ENCODE measurements at places on chromosomes 12 and 14.

- no peak for DNase-seq
Observed at GRCh38 chr12:122265476-122265875, 818 bp downstream of the VPS33A start.

DNA sequence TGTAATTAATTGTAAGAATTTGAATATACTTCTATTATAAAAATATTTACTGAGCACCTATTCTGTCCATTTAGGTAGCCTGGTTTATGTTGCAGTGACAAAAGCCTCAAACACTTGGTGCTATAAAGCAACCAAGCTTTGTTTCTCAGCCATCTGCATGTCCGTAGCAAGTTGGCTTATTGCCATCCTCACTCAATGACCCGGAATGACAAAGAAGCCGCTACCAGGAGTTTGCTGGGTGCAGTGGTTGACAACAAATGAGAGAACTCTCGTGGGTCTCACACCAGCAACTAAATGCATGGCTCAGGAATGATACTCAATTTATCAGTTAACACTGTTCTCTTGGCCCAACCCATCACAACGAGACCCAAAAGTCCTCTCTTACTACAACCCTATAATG is 553.1 kb downstream of the DIO2 start:
- DNase-seq, result no peak

DNA sequence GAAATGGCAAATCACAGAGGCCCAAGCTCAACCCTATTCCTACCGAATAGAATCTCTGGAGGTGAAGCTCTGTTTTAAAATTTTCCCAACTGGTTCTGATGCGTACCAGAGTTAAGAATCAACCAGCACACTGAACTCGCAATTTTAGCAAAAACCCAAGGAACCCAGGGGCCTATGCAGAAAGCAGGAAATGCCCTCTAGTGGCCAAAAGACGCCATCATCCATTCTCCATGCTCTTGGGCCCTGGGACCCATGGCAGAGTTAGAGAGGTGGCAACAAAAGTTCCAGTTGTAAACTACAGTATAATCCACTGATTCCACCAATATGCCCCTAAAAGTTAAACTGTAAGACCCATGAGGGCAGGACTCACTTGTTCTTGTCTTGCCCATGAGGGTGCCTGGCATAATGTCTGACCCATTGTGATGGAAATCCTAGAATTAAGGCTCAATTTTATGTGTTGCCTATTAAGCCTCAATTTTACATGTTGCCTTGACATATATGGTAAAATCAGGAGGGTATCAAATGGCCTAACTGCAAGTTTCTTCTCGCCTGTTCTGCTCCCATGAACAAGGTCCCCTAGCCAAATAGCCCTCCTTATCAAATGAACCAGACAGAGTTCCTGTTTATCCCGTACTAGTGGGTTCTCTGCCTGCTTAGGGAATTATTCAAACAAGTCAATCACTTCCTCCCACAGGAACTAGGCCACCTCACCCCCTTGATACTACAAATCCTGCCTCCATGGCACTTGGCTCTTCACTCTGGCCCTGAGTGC is 137.5 kb upstream of the CPM start:
- DNase-seq, result peak; percentile 38

GRCh38 chr14:65704850-65705249 is 292.3 kb downstream of the FUT8 start:
- DNase-seq, result no peak

DNA sequence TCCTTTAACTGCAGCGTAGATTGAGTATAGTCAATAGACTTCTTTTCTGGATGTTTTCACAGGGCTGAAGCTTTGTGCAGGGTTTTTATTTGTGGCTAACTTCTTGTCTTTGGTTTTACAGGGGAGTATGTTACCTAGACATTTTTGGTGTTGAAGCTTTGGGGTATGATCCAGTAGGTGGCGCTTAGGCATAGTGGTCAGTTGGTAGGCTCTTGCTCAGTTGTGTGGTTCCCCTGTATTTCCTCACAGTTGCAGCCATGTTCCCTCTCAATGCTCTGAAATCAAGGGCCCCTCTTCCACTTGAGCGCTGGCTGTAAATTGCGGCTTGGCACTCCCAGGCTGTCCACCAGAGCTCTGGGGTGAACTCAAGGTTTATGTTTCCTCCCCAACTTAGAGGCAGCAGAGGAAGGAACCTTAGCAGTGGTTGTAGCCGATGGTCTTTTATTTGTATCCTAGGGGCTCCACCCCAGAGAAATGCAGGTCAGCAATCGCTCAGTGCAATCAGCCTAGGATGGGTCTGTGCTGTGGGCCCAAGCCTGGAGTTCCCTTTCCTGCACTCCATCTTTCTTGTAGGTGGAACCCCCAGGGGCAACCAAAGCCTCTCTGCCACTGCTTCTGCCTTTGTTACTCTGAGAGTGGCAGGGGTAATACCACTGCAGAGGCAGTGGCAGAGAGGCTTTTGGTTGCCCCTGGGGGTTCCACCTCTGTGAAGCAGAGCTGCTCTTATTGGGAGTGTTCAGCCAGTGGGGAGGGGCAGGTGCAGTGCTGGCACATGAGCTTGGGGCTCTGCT is 55.1 kb downstream of the CMAS start:
- no peak for DNase-seq
